ENCODE measurements at places on chromosomes 2 and 18. TPM values are rescaled to one million over a fixed set of nuclear protein-coding genes. Genes with fewer than 3 reads are reported as not detected.

- H3K4me3 ChIP-seq: no peak overlapping the region
- H3K36me3 ChIP-seq: no peaks in the 10 kb centered on the region
- H3K27me3 ChIP-seq: no peaks in the 10 kb centered on the region
- no peaks in the 10 kb centered on the region for H3K4me1 ChIP-seq
Observed at GRCh38 chr2:209936106-209936666, 66.3 kb upstream of the RPE start.

DNA sequence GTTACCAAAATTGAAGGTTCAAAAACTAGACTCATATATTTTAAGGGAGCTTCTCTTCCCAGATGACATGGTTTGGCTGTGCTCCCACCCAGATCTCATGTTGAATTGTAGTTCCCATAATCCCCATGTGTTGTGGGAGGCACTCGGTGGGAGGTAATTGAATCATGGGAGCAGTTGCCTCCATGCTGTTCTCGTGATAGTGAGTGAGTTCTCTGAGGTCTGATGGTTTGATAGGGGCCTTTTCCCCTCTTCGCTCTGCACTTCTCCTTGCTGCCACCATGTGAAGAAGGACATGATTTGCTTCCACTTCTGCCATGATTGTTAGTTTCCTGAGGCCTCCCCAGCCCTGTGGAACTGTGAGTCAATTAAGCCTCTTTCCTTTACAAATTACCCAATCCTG lies 140.1 kb downstream of the MAIP1 start:
- H3K36me3 ChIP-seq: no peaks in the 10 kb centered on the region
- H3K27ac ChIP-seq: no peak overlapping the region
- no peaks in the 10 kb centered on the region for H3K4me1 ChIP-seq
- no peaks in the 10 kb centered on the region for H3K27me3 ChIP-seq
- no peak overlapping the region for H3K4me3 ChIP-seq

DNA sequence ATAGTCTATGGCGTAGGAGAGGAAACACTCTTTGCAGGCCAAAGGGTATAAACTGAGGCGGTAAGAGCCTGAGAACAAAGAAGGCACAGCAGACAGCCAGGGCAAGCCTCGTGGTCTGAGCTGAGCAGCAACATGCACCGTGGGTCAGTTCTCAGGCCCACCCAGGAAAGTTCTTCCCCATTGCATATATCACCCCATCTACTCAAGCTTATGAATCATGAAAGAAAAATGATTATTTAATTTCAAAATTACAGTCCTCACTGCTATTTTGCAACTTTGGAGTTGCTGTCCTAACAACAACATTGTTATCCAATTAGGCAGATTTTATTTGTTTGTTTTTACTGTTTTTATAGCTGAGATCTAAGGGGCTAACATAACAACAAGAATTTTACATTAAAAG lies 54.7 kb upstream of the RIOK3 start:
- no peaks in the 10 kb centered on the region for H3K36me3 ChIP-seq
- no peaks in the 10 kb centered on the region for H3K27me3 ChIP-seq
- H3K27ac ChIP-seq: no peak overlapping the region
- no peaks in the 10 kb centered on the region for H3K4me1 ChIP-seq

GRCh38 chr2:235614176-235614860 lies 120.5 kb downstream of the AGAP1 start:
- DNase-seq: no peak
- H3K27me3 ChIP-seq: no peaks in the 10 kb centered on the region
- H3K4me1 ChIP-seq: no peaks in the 10 kb centered on the region
- no peaks in the 10 kb centered on the region for H3K36me3 ChIP-seq
- H3K4me3 ChIP-seq: no peak overlapping the region

GRCh38 chr2:233064530-233065199 lies 4.5 kb downstream of the INPP5D start:
- DNase-seq: no peak
- H3K27me3 ChIP-seq: no peaks in the 10 kb centered on the region
- H3K4me3 ChIP-seq: no peak overlapping the region
- H3K36me3 ChIP-seq: no peaks in the 10 kb centered on the region
- H3K4me1 ChIP-seq: peaks cover 49% of the 10 kb centered on the region
- H3K27ac ChIP-seq: no peak overlapping the region

- no peak for DNase-seq
- H3K4me1 ChIP-seq: no peaks in the 10 kb centered on the region
- no peaks in the 10 kb centered on the region for H3K27me3 ChIP-seq
Observed at GRCh38 chr2:231170055-231170454, 28.4 kb upstream of the ARMC9 start.

DNA sequence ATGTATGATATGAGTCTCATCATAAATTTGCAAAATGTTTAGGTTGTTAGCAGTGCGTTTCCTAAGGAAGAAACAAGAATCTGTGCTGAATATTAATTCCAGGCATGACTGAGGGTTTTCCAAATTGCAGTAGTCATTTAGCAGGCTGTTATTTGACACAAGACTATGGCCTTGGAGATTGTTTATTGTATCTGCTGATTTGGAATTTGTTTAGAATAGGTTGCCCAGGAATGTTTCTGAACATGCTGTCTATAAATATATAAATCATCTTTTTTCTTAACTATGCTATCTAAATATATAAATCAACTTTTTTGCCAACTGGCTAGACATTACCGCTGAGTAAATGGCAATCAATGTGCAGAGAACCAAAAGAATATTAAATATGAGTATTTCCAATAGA lies 90.9 kb downstream of the DOK6 start:
- no peaks in the 10 kb centered on the region for H3K36me3 ChIP-seq
- no peak overlapping the region for H3K4me3 ChIP-seq
- H3K4me1 ChIP-seq: no peaks in the 10 kb centered on the region
- H3K27me3 ChIP-seq: no peaks in the 10 kb centered on the region
- H3K27ac ChIP-seq: no peak overlapping the region

- DNase-seq: no peak
- no peak overlapping the region for H3K4me3 ChIP-seq
- H3K36me3 ChIP-seq: no peaks in the 10 kb centered on the region
- H3K27ac ChIP-seq: no peak overlapping the region
- H3K4me1 ChIP-seq: no peaks in the 10 kb centered on the region
- no peaks in the 10 kb centered on the region for H3K27me3 ChIP-seq
Observed at GRCh38 chr18:78390348-78390951, 589.2 kb upstream of the SALL3 start.

DNA sequence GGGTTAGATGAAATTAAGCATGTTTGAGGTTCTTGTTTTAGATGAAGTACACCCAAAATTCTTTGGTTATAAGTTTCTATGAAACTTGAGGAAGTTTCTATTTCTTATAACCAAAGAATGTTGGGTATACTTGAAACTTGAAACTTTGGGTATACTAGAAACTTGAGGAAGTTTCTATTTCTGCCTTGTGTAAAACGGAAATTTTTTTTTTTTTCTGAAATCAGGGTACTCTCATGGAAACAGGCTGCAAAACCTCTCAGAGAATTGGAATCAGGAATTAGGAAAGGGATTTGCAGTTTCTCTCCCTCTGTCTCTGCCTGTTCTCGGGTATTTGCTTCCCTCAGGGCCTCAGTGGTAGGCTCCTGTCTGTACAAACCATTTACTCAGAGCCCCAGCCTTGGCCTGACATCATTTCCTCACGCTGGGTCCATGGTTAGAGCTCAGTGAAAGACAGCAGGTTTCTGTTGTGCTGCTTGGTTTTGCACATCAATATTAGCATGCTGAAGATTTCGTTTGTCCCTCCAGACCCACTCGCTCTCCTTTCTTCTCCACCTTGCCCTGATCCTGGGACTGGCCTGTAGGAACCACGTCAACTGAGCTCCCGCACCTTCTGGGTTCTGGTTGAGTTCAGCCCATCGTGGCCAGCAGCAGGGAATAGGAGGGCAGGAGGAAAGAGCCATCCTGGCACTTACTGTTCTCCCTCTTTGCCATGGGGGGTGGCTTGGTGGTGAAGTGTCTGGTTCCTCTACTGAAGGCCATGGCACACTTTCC lies 106.4 kb downstream of the POLR1A start:
- no peak for DNase-seq
- no peak overlapping the region for H3K4me3 ChIP-seq
- peaks cover 70% of the 10 kb centered on the region for H3K4me1 ChIP-seq
- H3K27ac ChIP-seq: peak overlapping the region; percentile 95
- no peaks in the 10 kb centered on the region for H3K36me3 ChIP-seq

DNA sequence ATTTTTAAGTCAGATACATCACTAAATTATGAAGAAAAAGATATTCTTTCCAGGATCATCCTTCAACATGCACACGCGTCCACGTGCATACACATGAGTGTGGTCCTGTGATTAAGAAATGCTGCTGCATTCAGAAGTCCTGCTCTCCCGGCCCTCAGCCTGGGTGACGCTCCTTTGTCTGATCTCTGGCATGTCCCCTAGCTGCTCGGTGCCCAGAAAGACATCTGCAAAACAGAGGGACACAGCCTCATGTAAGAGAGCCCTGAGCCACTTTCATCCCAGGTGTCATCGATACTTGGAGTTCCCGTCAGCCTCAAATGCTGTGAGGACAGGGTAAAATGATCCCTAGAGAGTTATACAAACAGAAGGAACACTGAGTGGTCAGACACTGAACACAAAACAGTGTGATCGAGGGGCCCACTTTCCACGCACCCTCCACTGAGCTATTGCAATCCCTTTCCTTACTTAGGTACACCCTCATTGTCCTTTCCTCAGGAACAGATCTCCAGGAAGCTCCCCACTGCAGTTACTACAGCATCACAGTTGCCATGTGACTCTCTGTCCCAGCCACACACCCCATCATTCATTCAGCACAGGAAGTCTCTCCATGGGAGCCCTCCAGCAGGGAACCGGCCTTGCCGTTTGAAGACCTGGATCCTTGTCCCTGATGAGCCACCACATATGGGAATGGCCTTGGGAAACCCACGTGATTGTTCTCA lies 32.1 kb downstream of the CRACDL start:
- no peak overlapping the region for H3K27ac ChIP-seq
- no peaks in the 10 kb centered on the region for H3K36me3 ChIP-seq
- H3K27me3 ChIP-seq: no peaks in the 10 kb centered on the region
- H3K4me3 ChIP-seq: no peak overlapping the region
- H3K4me1 ChIP-seq: no peaks in the 10 kb centered on the region
- no peak for DNase-seq

- H3K4me1 ChIP-seq: no peaks in the 10 kb centered on the region
- DNase-seq: no peak
- no peaks in the 10 kb centered on the region for H3K36me3 ChIP-seq
- H3K4me3 ChIP-seq: no peak overlapping the region
Observed at GRCh38 chr2:68992341-68992740, 17.9 kb downstream of the GKN1 start.

GRCh38 chr18:53142005-53142404 lies 802.0 kb downstream of the DCC start:
- no peaks in the 10 kb centered on the region for H3K36me3 ChIP-seq
- H3K27me3 ChIP-seq: no peaks in the 10 kb centered on the region
- H3K4me1 ChIP-seq: no peaks in the 10 kb centered on the region
- DNase-seq: no peak

GRCh38 chr2:120287183-120288015 lies 34.7 kb downstream of the RALB start:
- peaks cover 9% of the 10 kb centered on the region for H3K36me3 ChIP-seq
- H3K4me1 ChIP-seq: no peaks in the 10 kb centered on the region
- no peak for DNase-seq
- H3K27me3 ChIP-seq: no peaks in the 10 kb centered on the region

GRCh38 chr2:128420131-128420530 lies 101.5 kb upstream of the HS6ST1 start:
- no peaks in the 10 kb centered on the region for H3K27me3 ChIP-seq
- DNase-seq: no peak
- no peak overlapping the region for H3K4me3 ChIP-seq

DNA sequence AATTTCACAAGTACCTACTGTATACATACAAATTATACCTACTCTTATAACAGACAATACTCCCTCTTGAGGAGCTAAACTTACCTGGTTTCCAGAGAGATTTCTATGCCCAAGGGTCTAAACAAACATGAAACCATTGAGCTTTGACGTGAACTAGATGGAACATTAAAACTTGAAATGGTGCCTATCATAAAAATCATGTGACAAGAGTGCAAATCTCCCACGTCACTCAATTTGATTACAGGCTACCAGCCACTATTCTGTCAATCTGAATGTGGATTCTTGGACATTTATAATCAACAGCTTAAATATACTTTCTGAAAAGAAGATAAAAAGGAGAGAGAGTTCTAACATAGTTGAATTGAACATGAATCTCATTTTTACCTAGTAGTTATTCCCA lies 297.1 kb upstream of the SESTD1 start:
- no peaks in the 10 kb centered on the region for H3K4me1 ChIP-seq
- H3K36me3 ChIP-seq: no peaks in the 10 kb centered on the region
- no peak overlapping the region for H3K27ac ChIP-seq

GRCh38 chr18:65527879-65528633 lies 222.8 kb upstream of the CDH7 start:
- no peak overlapping the region for H3K4me3 ChIP-seq
- H3K27me3 ChIP-seq: no peaks in the 10 kb centered on the region
- H3K36me3 ChIP-seq: no peaks in the 10 kb centered on the region
- no peak for DNase-seq
- no peaks in the 10 kb centered on the region for H3K4me1 ChIP-seq

DNA sequence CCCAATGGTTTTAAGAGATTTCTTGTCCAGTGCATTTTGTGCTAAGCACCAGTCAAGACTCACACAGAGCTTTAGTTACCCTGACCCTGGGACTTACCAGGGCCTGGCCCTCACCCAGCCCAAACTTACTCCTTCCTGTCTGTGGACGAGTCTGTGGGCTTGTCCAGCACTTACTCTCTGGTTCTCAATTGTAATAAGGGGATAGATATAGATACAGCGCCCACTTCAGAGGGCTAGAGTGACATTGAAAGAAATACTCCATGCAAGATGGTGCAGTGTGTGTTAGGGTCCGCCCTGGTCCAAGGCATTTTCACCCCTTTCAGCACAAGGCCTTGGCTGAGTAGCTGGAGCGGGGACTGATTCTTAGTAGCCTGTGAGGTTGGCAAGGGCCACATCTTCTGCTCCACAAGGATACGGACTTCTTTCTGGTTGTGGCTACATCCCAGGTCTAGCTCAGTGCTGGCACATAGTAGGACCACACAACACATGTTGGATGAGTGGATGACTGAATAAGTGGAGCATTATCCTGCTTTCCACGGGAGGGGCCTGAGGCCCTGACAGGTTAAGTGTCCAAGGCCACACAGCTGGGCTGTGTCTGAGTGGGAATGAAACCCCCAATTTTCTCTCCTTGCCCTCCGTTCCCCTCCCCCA lies 3.8 kb upstream of the ARID5A start:
- peaks cover 58% of the 10 kb centered on the region for H3K4me1 ChIP-seq
- H3K4me3 ChIP-seq: no peak overlapping the region
- H3K36me3 ChIP-seq: no peaks in the 10 kb centered on the region

- H3K36me3 ChIP-seq: no peaks in the 10 kb centered on the region
- H3K27me3 ChIP-seq: no peaks in the 10 kb centered on the region
- H3K4me3 ChIP-seq: no peak overlapping the region
- no peak for DNase-seq
- H3K4me1 ChIP-seq: no peaks in the 10 kb centered on the region
- H3K27ac ChIP-seq: no peak overlapping the region
Observed at GRCh38 chr2:29001806-29002205, 20.7 kb downstream of the TOGARAM2 start.

Gene ARHGAP15
- total RNA-seq: 22.6 TPM

Gene LRRTM1
- total RNA-seq: 2.1 TPM

Gene CCDC74B
- total RNA-seq: 7.2 TPM

Gene RNF125
- total RNA-seq: 6.9 TPM

Gene REG1B
- 4.1 TPM for total RNA-seq

Gene HOXD12
- total RNA-seq: not detected

Gene KIF5C
- 10.8 TPM for total RNA-seq

All from tibial nerve (tissue), 4 donors.